Glomerular endothelial cell (primary cell): ENCODE measurements at places on chromosomes 7 and 10.

GRCh38 chr7:152711444-152711944, 35.6 kb upstream of the XRCC2 start:
- no peak for DNase-seq

GRCh38 chr7:111183321-111183720, 92.4 kb downstream of the LRRN3 start:
- no peak for DNase-seq

DNA sequence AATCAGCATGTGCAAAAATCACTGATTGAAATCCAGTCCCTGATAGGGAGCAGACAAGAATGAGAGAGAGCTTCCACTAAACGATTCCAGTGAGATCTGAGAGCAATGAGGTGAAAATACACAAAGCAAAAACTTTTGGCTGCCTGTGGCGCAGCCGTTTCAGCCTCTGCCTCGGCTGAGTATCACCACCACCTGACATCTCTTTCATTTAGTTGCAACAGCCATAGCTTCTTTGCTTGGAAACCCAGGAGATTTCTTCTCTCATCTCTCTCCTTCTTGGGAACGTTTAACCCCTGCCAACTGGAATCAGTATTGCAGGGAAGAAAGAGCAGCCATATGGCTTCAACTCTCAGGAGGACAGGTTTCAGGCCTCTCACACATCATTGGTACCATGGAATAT, 237.3 kb upstream of the AGK start:
- DNase-seq, result no peak

DNA sequence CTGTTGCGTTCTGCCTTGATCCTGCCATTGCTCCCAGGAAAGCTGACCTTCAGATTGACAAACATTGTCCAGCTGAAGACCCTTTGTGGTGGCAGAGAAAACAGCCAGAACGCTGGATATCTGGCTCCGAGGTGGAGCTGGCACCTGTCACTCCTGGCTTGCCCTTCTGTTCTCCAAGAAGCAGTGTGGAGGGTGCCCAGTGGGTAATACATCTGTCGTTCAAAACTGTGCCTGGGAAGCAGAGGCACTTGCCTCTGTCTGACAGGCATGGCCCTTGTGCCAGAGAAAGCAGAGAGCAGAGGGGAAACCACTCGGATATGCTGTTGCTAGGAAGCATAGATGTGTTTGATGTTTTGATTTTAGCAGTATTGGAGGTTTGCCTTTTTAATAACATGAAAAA, 231.4 kb downstream of the BMPER start:
- DNase-seq, result no peak

- no peak for DNase-seq
Observed at GRCh38 chr10:118309911-118310310, 32.2 kb downstream of the FAM204A start.

GRCh38 chr7:78398576-78398975, 600.0 kb downstream of the PHTF2 start:
- no peak for DNase-seq

DNA sequence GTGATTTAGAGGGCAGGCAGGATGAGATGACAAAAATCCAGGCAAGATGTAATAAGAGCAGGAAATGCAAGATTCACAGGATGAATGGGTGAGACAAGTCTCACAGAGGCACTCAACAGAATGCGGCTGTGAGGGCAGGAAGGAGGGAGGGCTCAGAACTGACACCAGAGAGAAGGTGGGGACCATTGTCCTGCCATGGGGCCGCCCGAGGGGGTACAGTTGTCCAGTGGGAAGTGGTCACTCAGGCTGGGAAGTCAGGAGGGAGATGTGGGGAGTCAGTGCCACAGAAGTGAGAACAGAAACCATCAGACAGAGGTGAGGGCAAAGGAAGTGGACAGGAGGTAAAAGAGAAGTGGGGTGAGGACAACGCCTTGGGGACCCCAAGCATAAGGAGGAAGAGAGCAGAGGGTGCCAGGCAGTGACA, 8.9 kb downstream of the HIP1 start:
- DNase-seq, result no peak

- no peak for DNase-seq
Observed at GRCh38 chr7:42452356-42452755, 215.3 kb upstream of the GLI3 start.

GRCh38 chr10:78916227-78916626, 152.5 kb upstream of the ZMIZ1 start:
- DNase-seq, result no peak

- no peak for DNase-seq
Observed at GRCh38 chr7:103123529-103123928, 25.4 kb downstream of the NAPEPLD start.

DNA sequence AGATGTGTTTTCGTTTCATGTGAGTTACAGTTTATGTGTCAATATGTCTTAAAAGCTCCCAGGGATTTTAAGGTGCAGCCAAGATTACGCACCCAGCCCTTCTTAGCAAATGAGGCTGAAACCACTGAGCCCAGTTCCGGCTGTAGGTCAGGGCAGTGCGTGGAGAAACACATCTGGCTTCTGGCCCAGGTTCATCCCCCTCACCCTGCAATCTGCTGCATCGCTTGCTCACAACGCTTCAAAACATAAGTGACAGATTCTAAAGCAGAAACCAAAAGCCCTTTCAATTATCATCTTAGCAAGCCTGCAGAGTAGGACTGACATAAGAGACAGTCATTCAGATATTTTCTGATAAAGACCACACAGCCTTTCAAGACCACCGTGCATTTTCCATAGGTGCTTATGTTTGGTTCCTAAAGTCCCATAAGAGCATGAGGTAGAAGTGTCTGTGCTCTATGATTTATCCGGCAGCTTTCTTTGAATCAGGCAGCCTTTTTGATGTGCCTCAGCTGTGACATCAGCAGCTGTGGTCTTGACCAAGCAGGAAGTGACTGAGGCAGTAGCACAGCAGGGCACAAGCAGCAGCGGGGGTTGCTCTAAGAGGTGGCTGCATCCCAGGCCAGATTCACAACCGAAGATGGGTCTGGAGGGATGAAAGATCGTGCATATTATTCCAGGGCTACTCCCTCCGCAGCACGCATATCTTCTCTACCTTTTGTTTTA, 72.1 kb upstream of the LYZL2 start:
- no peak for DNase-seq

GRCh38 chr7:50339990-50340500, 35.5 kb downstream of the IKZF1 start:
- DNase-seq, result no peak

- no peak for DNase-seq
Observed at GRCh38 chr7:251446-252175, 38.4 kb upstream of the FOXL3 start.

DNA sequence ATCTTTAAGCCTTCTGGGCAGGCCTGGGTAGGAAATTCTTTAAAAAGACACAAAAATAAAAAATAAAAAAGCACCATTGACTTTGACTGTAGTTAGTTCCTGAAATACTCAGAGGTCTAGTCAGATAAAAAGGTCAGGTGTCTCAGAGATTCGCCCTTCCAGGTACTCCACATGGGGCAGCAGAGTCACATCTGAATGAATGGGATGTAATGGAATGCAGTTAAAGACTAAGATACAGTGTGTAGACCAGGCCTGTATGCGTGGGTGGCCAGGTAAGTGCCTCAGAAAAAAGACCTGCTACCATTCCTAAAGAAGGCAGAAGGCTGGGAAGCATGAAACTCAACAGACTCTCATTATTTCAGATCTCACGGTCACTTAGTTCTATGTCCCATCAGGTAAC, 68.6 kb upstream of the SEM1 start:
- DNase-seq, result no peak

GRCh38 chr7:69126896-69127479, 471.3 kb upstream of the AUTS2 start:
- DNase-seq, result no peak

DNA sequence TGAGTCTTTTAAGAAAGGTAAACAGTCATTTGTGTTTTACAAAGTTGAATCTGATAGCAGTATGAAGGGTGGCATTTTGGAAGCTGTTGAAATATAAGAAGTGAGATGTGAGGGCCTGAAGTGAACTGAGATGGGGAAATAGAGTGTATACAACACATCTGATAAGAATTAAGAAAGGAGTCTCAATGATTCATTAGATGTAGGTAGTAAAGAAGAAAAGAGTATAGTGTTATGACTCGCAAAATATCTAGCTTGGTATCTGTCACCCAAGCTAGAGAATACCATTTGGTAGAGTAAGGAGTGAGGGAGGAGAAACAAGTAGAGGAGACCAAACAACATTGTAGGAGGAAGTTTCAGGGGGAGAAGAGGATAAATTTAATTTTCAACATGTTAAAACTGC, 5.3 kb downstream of the PTPN12 start:
- DNase-seq, result no peak

GRCh38 chr10:133324198-133324792, 12.4 kb downstream of the CALY start:
- DNase-seq, result no peak

GRCh38 chr7:156656598-156656997, 16.0 kb downstream of the RNF32 start:
- DNase-seq, result no peak

DNA sequence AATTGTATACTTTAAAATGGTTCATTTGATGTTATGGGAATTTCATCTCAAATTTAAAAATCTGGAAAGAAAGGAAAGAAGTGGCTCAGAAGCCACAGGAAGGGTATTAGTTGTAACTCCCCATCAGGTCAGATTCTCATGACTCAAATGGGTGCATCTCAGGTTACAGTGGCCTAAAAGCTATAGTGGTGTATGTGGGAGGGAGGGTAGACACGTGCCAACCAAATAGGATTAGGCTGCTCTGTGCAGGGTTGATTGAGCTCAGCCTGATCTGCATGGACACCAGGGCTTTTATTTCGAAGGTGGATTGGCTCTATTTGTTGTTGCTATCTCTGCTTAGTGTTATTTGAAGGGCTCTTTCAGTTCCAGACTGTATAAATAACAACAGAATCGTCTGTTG, 121.5 kb upstream of the PRR15 start:
- DNase-seq, result no peak

DNA sequence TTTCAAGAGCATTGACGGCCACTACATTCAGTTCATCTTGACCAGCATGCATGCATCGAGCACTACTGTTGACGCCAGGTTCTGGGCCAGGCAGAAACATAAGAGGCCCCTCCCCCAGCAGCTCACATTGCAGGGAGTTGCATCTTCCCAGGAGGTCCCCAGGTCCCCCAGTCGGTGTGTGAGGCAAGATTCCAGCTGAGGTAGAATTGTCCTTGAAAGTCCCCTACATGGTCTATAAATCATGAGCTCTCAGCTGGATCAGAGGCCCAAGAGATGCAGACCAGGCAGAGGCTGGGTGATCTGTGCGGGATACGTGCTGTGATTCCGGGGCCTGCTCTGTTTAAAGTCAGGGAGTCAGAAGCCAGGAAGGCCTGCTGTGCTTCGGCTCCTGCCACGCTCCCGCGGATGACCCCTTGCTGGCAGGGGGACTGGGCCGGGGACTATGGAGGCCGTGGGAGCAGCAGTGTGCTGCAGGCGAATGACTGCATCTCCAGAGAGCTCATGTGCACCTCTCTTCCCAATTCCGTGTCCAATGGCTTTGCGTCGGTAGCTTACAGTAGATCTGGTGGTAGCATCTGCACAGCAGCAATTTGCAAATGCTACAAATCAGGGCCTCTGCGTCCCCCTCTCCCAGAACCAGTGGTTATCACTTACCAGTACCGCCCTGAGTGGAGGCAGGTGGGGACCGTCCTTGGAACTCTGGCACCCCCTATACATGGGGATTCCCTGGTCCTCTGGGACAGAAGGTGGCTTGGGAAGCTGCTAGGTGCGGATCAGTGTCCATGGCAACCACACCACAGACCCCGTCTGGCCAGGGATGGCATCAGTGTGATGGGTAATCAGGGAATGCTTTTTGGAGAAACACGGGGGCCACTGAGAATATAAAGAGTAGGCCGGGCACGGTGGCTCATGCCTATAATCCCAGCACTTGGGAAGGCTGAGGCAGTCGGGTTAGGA, 93.6 kb downstream of the RGS10 start:
- no peak for DNase-seq

GRCh38 chr7:65832281-65832680, 40.6 kb upstream of the VKORC1L1 start:
- no peak for DNase-seq

DNA sequence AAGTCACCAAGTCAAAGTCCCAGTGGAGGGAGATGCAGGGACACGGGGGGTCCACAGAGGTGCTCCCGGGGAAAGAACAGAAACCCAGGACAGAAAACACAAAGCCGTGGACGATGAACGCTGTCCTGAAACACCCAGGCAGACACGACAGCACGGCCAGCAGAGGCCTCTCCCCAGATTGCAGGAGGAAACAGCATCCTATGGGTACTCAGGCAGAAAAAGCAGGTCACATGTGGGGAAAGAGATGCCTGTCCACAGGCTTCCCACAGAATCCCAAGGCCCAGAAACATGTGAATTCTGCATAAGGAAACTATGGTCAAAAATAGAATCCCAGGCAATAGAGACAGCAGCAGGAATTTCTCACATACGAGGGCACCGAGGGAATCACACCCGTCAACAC, 53.6 kb upstream of the ADGRA1 start:
- DNase-seq, result no peak

GRCh38 chr10:66927971-66928770, 2.3 kb downstream of the LRRTM3 start:
- no peak for DNase-seq

DNA sequence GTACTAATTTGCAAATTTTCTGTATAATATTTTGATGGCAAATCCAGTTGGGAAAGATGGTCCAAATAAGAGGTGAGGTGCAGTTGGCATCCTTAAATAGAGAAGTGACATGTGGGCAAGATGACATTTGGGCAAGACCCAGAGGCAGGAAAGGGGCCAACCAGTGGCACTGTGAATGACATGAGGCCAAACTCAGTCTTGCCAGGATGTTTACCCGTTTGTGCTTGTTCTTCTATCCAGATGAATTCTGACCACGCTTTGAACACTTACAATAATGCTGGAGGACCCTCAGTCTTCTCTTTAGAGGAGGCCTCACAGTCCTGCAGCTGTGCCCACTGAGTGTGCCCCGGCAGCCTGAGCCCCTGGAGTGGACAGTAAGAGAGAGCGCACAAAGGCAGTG, 45.1 kb downstream of the KCNMA1 start:
- DNase-seq, result no peak

GRCh38 chr7:6165521-6166320, 106.7 kb downstream of the CYTH3 start:
- no peak for DNase-seq

DNA sequence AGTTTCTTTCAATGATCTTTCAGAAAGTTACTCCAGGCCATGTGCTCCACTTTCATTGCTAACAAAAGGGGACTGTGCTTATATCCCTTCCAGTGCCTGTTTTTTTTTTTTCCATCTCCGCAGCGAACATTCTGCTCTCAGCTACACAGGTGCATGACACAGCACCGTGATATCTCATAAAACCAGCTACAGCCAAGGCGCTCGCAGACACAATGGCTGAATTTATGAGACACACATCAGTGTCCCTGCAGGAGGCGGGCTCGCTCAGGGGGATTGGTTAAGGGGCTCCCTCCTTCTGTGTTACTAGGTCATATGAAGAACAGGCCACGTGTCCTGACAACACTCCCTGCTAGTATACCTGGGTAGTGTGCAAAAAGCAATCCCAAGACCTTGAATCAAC, 245.5 kb downstream of the SKAP2 start:
- no peak for DNase-seq

- DNase-seq, result no peak
Observed at GRCh38 chr10:57300718-57301117, 939.7 kb upstream of the ZWINT start.

- DNase-seq, result no peak
Observed at GRCh38 chr10:122374859-122375678, 561 bp downstream of the PLEKHA1 start.

GRCh38 chr10:46541017-46541661, 15.3 kb downstream of the GPRIN2 start:
- DNase-seq, result no peak

- no peak for DNase-seq
Observed at GRCh38 chr10:68366600-68366999, 33.9 kb upstream of the PBLD start.
